ENCODE measurements at places on chromosomes 5 and 9. TPM values are rescaled to one million over a fixed set of nuclear protein-coding genes. Genes with fewer than 3 reads are reported as not detected.

MELK gene
- total RNA-seq = 1.7 TPM

GRCh38 chr5:74384851-74385250 is 255.7 kb downstream of the ENC1 start:
- H3K27me3 ChIP-seq = no peaks in the 10 kb centered on the region
- no peak overlapping the region for H3K27ac ChIP-seq
- no peaks in the 10 kb centered on the region for H3K36me3 ChIP-seq
- peaks cover 19% of the 10 kb centered on the region for H3K4me1 ChIP-seq
- DNase-seq = no peak

NFIB gene
- total RNA-seq = 97.7 TPM

DNA sequence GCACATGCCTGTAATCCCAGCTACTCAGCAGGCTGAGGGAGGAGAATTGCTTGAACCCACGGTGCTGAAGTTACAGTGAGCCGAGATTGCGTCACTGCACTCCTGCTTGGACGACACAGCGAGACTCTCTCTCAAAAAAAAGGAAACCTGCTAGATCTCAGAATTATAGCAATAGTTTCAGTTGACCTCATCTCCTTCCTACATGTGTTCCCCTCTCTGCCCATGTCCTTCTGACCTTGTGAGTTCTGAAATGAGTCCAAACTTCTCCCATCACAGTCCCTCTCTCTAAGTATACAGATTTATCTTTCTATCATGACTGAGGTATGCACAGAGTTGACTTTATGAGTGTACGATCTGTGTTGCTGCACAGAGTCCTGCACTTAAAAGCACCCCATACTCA is 44.6 kb upstream of the SHOC1 start:
- H3K4me3 ChIP-seq = no peak overlapping the region
- H3K36me3 ChIP-seq = no peaks in the 10 kb centered on the region
- peak; percentile 65 for DNase-seq
- H3K4me1 ChIP-seq = peaks cover 12% of the 10 kb centered on the region
